ENCODE measurements at places on chromosomes 12 and 14.
A peak's percentile ranks its signal among the peaks of the same experiment; 100 is the strongest.

GRCh38 chr12:92046557-92047392, 98.9 kb downstream of the BTG1 start:
- no peak for DNase-seq

GRCh38 chr12:131909081-131909751, 14.8 kb downstream of the ULK1 start:
- no peak for DNase-seq

- DNase-seq, result peak; percentile 44
Observed at GRCh38 chr14:39467889-39468524, 35.8 kb upstream of the FBXO33 start.

GRCh38 chr14:106883218-106883692, 1356.9 kb downstream of the TMEM121 start:
- DNase-seq, result no peak

DNA sequence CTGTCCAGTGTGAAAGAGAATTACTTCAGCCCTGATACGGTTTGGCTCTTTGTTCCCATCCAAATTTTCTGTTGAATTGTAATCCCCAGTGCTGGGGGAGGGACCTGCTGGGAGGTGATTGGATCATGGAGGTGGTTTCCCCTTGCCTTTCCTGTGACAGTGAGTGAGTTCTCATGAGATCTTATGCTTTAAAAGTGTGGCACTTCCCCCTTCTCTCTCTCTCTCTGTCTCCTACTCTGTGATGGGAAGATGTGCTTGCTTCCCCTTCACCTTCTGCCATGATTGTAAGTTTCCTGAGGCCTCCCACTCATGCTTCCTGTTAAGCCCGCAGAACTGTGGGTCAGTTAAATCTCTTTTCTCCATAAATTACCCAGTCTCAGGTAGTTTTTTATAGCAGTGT, 5.5 kb upstream of the SLC15A5 start:
- DNase-seq, result no peak

GRCh38 chr14:35855876-35856481, 29.8 kb downstream of the BRMS1L start:
- no peak for DNase-seq

GRCh38 chr14:104657101-104657524, 32.3 kb upstream of the INF2 start:
- no peak for DNase-seq

GRCh38 chr12:124736115-124737039, 127.3 kb downstream of the SCARB1 start:
- DNase-seq, result no peak

DNA sequence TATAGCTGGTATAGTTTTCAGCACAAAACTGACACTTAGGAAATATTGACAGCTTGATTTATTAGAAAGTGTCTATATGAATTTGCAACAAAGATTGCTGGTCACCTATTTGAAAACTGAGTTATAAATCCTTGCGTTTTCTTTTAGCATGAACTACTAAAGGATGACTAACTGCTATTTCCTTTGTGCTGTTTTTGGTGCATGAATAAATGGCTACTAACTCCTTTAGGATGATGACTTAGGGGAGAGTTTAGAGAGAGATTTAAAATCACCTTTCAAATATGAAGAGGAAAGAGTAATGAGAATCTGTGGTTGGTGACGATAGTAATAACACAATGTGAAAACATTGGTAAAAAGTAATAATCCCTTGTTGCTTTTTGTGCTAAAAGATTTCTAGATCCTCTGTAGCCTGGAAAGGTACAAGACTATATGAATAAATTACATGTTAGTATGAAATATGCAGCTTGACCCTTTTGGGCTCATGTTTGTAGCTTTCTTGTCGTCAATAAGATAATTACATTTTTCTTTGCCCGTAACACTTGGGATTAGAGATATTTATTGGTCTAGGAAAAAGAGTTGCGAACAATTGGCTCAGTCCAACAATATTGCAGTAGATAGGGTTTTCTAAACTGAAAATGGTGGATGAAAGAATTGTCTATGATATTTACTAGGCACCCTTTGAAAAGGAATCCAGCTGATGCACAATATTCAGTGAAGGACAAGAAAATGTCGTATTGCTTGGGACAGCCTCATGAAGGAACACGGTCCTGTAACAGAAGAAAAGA, 453.0 kb downstream of the ADAMTS20 start:
- no peak for DNase-seq

DNA sequence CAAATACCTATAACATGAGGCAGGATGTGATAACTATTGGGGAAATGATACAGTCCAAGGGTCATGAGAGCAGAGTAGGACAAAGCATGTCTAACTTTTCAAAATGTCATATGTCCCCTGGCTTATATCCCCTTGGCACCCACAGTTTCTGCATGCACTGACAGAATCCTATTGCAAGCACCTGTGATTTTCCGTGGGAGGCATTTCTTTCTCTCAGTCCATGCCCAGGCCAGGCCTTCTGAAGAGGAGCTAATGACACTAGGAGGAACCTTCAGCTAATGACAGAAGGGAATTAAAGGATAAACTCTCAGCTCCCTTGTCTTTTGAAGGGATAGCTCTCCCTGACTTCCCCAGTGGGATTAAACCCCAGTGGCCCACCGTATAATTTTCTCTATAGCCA, 249.2 kb downstream of the TTC6 start:
- DNase-seq, result no peak

DNA sequence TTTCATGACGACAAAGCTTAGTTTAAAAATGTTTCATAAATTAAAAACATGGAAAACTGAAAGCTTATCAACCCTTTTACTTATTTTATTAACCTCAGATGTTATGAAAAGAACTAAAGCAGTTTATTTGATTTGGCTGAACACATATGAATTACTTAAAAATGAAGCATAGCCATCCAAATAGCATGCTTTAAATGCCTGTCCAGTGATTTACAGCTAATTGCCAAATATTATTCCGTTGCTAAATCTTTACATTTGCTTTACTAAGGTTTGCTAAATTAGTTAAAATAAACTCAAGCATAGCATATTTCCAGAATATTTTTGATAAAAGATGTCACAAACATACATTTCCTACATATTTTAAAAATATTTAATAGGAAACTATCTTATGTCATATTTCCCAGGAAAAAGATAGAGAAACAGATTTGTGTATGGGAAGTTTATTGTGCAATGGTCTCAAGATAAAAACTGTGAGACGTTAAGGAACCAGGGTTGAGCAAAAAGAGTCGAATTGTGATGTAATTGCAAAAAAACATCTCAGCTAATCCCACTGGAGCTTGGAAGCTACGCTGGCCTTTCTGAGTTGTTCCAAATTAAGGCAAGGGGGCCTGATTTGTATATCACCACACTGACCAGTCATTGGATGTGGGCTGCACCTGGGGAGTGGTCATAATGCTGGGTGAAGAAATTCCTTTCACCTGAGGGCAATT, 25.8 kb downstream of the GPR135 start:
- peak; percentile 68 for DNase-seq

DNA sequence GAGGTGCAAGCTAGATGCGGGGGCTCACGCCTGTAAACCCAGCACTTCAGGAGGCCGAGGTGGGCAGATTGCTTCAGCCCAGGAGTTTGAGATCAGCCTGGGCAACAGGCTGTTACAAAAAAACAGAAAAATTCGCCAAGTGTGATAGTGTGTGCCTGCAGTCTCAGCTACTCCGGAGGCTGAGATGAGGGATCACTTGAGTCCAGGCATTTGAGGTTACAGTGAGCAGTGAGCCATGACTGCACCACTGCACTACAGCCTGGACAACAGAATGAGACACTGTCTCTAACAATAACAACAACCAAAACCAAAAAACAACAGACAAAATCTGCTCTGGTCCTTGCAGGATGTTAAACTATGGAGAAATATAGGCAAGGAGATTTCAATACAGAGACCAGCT, 13.9 kb downstream of the BTBD7 start:
- no peak for DNase-seq

DNA sequence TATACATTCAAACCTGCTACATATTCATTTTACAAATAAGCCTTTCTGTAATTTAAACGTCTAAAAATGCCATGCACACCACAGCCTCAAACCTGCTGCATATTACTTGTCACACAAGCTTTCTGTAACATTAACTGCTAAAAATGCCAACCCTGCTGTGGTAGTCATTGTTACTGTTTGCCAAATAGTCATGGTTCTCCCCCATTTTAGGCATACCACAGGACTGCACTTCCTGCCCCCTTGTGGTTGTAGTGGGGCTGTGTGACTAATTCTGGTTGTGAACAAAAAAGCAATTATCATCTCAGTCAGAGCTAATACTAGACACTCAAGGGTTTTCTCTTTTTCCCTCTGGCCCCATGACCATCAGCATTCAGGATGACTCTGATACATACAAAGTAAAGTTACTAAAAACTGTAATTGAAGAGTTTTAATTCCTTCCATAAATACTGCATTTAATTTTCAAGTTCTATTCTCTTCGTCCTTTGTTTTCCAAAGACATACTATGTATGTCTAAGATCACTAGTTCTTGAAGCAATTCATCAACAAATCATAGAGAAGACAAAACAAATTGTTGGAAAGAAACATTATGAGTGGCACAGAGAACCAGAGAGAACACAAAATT, 5.7 kb upstream of the SLC35F4 start:
- peak; percentile 76 for DNase-seq

GRCh38 chr12:4281173-4281654, 7.7 kb downstream of the CCND2 start:
- no peak for DNase-seq

DNA sequence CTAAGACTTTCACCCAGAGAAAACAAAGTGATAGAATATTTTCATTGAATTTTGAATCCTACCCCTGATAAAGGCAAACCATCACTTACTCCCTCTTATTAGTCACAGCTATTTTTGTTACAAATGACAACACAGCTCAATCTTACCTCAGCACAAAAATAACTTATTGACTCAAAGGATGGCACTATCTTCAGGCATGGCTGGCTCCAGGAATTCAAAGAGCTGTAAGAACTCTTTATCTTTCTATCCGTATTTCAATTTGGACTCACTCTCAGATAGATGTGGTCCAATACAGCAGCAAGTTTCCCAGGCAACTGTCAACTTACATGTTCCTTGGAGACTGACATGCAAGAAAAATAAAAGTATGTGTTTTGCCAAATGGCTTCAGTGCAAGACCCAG, 709.4 kb upstream of the MDGA2 start:
- DNase-seq, result no peak

GRCh38 chr12:89135976-89136634, 216.2 kb downstream of the DUSP6 start:
- peak; percentile 11 for DNase-seq

DNA sequence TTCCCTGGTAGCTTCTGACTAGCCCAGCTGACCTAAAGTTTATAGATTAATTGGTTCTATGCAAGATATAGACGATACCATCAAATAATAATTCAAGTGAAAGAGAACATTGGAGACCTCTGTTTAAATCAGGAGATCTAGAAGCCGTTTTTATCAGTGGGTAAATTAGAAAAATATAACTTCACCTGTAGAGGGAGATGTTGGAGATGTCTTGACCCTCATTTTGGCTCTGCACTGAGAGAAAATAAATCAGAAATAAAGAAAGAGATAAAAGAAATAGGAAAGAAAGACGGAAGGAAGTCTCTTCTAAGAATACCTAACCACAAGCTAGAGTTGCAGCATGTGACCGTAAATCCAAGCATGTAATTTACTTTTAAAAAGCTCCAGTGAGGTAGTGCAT, 684.5 kb downstream of the C12orf50 start:
- DNase-seq, result no peak

DNA sequence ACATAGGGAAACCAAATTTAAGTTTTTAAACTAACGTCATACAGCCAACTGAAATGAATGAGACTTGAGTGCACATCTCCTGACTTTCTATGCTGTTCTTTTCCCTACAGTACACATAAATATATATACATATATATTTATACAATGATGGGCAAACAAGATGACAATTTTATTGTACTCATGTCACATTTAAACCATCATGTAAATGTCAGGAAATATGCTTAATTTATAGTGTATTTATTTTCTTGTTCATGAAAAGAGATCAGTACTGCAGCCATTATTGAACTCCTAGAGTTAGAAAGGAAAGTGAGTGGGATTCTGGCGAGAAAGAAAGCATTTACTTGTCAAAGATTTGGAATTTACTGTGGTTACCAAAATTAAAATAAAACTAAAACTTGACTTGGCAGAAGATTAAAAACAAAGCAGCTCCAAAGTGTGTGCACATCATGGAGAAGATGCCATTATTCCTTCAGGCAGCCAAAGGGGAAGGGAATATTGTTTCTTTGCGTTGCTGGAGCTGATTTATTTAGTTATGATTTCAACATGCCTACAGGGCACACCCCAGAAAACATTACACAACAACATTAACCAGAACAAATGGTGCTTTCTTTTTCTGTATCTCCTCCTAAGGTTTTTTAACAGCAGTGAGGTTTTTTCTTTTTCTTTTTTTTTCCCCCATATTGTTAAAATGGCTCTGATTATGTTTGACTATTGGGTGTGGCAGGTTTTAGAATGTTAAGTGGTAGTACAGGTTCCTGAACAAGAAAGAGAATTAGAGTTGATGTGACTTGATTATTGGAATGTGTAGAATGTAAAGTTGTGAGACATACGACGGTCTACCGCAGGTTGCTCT, 144.6 kb downstream of the RAD51B start:
- DNase-seq, result peak; percentile 34

- no peak for DNase-seq
Observed at GRCh38 chr12:17197971-17198370, 592.0 kb upstream of the LMO3 start.

- peak; percentile 86 for DNase-seq
Observed at GRCh38 chr12:26680727-26681455, 152.1 kb downstream of the ITPR2 start.

DNA sequence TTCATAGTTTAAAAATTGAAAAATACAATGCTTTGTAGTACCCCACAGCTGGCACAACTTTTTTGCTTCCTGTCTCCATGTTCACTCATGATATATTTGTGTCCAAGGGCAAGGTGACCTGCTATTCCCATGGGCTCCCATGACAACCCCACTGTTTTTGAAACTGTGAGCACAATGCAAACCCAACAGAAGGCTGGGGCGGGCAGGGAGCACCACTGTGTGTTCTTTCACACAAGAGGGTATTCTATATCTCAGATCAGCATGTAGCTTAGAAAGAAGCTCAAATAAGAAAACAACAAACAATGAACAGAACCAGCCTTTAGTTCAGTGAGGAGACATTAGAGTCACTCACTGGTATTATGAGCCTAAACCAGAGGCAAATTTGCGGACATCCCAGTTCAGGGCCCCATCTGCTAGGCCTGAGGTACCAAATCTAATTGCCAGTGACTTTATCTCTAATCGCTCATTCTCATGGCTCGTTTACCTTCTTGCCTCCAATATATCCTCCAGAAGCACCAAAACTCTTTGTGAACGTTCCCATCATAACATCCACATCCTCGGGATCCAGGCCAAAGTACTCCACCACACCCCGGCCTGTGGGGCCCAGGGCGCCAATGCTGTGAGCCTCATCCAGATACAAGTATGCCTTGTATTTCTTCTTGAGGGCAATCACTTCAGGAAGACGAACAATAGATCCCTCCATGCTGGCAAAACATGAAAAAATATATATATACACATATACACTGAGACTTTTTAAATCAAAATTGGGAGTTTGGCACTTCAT, 56.4 kb upstream of the ISM2 start:
- DNase-seq, result no peak

GRCh38 chr14:102321456-102322422, 2.2 kb downstream of the ZNF839 start:
- DNase-seq, result no peak
